ENCODE measurements at places on chromosomes 3 and 15.

DNA sequence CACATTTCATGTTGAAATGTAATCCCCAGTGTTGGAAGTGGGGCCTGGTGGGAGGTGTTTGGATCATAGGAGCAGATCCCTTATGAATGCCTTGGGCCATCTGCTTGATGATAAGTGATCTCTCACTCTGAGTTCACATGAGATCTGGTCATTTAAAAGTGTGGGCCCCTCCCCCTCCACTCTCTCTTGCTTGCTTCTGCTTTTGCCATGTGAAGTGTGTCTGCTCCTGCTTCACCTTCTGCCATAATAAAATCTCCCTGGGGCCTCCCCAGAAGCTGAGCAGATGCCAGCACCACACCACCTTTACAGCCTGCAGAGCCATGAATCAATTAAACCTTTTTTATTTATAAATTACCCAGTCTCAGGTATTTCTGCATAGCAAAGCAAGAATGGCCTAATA, 14.2 kb upstream of the CD200R1L start:
- DNase-seq, result no peak

- DNase-seq, result peak; percentile 4
Observed at GRCh38 chr3:167913219-167913835, 177.8 kb downstream of the SERPINI1 start.

GRCh38 chr15:59340325-59340724, 32.3 kb downstream of the MYO1E start:
- no peak for DNase-seq

GRCh38 chr15:48064421-48064820, 56.4 kb upstream of the SLC24A5 start:
- no peak for DNase-seq

GRCh38 chr3:179247289-179248015, 3.5 kb downstream of the KCNMB3 start:
- DNase-seq, result no peak

DNA sequence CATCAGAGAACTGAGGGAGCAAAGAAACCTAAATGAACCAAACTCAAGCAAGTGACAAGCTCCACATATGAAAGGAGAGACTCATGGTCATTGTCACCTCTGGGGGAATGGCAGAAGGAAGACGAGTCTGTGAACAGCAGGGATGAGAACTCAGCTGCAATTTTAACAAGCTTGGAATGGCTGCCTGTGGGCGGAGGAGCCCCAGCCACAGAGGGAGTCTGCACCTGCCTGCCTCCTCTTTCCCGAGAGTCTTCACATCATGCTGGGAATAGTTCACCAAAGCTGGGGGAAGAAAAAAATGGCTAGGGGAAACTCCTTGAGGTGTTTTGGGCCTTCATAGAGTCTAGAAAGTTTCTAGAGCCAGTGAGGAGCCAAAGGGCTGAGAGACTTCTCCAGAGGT, 21.3 kb upstream of the BHLHE40 start:
- DNase-seq, result no peak

DNA sequence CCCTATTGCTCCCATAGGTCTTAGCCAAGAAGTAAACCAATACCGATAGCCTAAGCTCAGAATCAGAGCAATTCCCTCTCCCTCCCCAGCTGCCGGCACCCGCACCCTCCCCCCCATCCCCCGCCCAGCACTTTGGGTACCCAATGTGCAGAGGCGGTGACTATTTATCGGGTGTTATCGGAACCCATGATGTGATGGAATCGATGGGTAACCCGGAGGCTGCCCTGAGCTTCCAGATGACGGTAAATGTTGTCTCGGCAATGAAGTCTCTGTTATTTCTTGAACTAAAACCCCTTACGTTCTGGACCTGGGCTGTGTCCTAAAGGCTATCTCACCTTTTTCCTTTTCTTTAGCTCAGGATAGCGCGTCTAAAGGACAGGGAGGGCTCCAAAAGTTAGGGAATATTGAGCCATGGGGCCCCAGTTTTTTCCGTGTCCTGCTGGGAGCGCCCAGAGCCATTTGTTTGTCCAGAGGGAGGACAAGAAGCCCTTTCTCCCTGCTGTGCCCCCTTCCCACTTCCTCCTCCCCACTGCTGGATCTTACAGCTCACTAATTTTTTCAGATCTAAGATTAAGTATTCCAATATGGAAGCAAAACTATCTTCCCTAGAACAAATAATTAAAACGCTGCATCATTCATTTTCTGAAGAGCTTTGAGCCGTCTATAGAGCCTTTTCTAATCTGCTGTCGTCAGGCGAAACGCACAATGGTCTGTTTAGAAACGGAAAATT, 1.5 kb downstream of the SLITRK3 start:
- DNase-seq, result no peak

DNA sequence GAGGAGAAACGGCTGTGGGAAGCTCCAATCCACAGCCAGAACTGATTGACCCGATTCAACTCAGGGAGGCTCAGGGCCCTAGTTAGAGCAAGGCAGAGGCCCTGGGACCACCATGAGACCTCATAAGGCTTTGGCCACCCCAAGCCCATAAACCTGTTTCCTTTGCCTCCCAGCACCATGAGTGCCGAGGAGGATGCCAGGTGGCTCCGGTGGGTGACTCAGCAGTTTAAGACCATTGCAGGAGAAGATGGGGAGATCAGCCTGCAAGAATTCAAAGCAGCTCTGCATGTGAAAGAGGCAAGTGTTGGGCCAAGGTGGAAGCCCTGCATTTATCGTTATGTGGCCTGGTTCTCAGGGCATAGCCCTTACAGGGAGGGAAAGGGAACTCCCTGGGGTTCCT, 11.9 kb downstream of the NOX5 start:
- no peak for DNase-seq

DNA sequence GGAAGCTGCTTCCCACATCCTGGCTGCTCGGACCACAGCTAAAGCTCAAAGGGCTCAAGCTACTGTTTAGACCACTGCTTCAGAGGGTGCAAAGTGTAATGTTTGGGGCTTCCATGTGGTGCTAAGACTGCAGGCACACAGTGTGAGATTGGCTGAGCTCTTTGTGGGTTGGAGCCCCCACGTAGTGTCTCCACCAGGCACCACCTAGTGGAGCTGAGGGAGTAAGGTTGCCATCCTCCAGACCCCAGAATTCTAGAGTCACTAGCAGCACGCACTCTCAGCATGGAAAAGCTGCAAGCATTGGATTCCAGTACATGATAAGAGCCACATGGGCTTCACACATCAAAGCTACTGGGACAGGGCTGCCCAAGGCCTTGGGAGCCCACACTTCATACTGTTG, 9.3 kb downstream of the MKRN3 start:
- no peak for DNase-seq

GRCh38 chr3:73707772-73708171, 83.0 kb upstream of the PDZRN3 start:
- no peak for DNase-seq

DNA sequence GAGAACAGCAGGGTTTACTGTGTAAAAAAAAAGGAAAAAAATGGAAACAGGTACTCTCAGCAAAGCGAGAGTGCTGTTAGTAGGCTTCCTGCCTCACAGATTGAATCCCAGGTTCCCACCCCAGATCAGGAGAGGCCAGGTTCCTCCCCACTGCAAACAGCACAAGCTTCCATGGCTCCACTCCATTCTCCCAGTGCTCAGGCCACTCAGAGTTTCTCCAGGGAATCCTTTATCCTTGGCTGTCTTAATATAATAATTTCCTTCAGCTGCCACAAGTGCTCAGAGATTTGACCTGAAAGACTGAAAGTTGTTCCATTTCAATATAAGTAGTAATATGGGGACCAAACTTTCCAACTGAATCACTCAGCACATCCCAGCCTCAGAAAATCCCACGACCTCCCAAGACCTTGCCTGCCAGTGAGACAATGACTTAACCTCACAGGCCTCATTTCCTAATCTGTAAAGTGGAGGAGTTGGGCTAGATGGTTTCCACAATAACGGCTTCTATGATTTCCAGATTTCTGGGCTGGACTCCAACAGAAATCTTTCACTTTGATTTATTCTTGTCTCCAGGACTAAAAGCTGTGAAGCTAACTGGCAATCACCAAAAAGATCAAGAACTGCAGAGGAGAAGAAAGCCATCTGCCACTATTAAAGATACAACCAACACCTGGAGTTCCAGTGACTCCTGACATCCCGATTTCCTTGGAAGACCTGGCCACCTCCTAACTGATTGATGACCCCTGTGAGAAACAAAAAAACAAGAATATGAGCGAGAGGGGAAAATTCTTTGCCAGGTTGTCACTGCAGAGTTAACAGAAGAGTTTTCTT, 289.5 kb downstream of the NEK10 start:
- no peak for DNase-seq

DNA sequence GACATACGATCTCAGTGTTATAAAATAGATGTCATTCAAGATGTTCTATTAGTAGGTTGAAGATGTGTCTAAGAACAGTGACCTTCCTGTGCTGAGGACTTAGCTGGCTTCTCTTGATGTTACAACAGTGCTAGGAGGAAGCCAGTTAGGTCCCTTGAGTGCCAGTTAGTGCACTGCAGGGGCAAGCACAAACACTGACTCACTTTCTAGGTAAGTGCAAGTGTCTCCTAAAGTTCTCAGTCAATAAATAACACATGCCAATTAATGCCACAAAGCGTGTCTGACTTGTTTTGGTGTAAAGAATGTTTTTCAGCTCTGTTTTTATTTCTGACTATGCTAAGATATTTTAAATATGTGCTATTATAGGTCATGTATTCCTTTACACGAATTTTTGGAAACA, 211.8 kb downstream of the NAALADL2 start:
- no peak for DNase-seq

DNA sequence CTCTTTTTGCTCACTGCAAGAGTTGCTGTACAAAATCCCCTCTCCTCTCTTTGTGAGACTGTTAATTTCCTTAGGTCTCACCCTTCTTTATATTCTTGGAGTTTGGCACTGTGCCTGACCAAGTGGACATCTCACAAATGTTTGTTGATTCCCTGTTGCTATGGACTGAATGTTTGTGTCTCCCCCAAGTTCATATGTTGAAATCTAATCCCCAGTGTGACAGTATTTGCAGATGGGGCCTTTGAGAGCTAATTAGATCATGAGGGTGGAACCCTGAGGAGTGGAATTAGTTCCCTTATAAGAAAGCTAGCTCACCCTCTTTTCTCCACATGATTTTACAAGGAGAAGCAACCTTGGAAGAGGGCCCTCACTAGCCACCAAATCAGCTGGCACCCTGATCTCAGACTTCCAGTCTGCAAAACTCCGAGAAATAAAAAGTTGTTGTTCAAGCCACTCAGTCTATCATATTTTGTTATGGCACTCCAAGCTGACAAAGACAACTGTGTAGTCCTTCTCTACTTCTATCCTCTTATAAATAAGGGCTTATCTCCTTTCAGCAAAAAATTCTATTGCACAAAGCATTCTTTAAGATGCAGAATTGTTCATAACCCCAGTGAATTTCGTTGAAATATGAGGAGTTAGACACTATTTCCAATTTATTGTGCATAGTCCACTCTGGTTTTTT, 65.5 kb upstream of the NPHP3 start:
- no peak for DNase-seq

GRCh38 chr3:64220161-64220914, 4.9 kb downstream of the PRICKLE2 start:
- peak; percentile 4 for DNase-seq

DNA sequence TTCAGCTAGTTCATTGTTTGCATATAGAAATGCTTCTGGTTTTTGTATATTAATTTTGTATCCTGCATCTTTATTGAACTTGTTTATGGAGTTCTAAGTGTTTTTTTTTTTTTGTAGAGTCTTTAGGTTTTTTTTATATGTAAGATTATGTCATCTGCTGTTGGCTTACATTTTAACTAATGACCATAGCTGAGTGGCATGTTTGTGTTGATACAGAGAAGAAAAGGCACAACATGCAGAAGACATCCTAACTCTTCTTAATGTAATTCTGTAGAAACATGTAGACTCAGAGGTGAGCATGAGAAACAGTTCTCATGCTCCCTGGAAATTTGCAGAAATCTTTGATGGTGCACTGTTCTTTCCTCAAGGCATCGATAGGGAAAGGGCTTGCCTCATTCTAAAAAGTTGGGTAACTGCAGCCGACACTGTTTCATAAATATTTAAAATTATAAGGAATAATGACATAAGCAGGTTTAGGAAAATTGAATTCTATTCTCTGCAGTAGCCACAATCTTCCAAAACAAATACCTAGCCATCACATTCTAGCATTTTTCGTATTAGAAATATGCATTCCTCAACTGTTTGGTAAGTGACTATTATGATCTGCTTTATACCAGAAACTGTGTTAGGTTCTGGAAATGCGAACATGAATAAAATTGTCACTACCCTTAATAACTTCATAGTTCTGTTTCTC, 499.6 kb upstream of the KCNMB2 start:
- DNase-seq, result no peak

- no peak for DNase-seq
Observed at GRCh38 chr3:71414189-71414927, 169.2 kb downstream of the FOXP1 start.

DNA sequence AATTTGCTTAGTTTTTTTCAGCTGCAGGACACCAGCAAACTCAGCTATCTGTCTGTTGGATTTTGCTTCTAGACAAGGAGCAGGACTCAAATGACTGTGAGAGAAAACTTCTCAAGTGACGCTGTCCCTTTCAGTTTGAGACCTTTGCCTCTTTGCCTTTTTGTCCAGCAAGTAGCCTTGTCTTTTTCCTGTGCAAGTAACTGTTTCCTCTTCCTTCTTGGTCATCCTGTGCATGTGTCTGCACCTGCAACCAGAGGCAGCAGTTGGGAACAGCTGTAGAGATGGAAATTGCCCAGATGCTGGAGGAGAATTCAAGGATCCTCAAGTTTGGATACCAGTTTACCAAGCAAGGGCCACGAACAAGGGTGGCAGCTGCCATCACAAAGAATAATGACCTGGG, 23.3 kb upstream of the TMOD3 start:
- DNase-seq, result no peak

DNA sequence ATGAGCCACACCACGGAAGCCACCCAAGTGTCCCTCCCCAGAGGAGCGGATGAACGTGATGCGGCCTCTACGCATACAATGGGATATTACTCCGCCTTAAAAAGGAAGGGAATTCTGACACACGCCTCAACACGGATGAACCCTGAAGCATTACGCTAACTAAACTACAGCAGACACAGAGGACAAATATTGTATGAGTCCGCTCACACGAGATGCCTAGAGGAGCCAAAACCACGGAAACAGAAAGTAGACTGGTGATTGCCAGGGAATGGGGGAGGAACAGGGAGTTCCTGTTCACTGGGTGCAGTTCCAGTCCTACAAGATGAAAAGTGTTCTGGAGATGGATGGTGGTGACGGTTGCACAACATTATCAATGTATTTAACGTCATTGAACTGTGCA, 32.7 kb downstream of the SRGAP3 start:
- DNase-seq, result no peak

- no peak for DNase-seq
Observed at GRCh38 chr15:62889141-62889661, 153.3 kb upstream of the TPM1 start.

DNA sequence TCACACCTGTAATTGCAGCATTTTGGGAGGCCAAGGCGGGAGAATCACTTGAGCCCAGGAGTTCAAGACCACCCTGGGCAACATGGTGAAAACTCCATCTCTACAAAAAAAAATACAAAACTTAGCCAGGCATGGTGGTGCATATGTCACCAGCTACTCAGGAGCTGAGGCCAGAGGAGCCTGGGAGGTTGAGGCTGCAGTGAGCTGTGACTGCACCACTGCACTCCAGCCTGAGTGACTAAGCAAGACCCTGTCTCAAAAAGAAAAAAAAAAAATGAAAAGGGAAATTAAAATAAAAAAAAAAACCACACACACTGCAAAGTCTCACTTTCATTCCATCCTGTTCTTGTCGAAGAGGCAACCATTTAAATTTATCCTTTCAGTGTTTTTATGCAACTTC, 100.8 kb upstream of the PIAS1 start:
- no peak for DNase-seq

All from hematopoietic multipotent progenitor cell treated with erythropoietin and hydrocortisone succinate and interleukin-3 and kit ligand, for 8 days (in vitro differentiated cells).